Activated CD4-positive, alpha-beta T cell treated with anti-CD3 and anti-CD28 coated beads, Interleukin-2, amount 50 U/mL, for 24 hours (primary cell): ENCODE measurements at places on chromosomes 3 and 15.
A peak's percentile ranks its signal among the peaks of the same experiment; 100 is the strongest.

DNA sequence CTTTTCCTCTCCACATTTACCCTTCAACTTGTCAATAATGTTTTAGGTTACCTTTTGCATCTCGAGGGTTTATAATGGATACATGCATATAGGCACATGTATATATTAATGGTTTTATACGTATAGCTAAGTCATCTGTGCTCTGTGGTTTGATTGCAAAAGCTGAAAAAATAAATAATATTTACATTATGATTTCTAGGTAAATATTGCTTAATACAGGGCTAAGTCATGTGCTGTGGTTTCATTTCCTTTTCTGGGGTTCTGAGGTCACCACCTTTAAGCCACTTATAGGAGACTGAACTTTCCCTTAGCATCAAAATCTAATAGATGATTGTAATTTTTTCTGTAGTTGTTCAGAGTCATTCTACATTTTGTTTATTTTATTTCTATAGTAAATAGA, 33.1 kb downstream of the LPP start:
- no peak for DNase-seq

- no peak for DNase-seq
Measured at GRCh38 chr3:156751461-156752025, 74.6 kb upstream of the LEKR1 start.

GRCh38 chr15:58697220-58697619, 52.3 kb downstream of the ADAM10 start:
- no peak for DNase-seq

GRCh38 chr15:85941186-85941855, 138.3 kb upstream of the AGBL1 start:
- no peak for DNase-seq

GRCh38 chr15:33086500-33087121, 107.9 kb downstream of the FMN1 start:
- DNase-seq: no peak

DNA sequence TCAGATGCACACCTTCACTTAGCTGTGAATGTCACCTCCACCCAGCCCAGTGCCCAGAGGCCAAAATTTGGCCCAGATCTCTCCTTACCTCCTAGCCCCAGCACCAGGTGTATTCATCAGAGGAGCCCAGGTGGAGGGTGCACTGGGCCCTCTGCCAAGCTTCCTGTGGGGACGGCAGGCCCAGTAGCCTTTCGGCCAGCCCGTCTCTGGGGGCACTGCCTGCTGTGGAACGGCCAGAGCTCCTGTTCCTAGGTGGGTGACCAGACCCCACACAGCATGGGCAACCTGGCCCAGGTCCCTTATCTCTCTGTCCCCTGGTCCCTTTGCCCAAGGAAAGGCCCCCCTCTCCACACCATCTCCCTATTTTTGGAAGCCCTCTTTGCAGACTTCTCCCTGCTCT, 67.8 kb downstream of the AAGAB start:
- no peak for DNase-seq

GRCh38 chr3:181086011-181086410, 96.5 kb upstream of the DNAJC19 start:
- DNase-seq: no peak

GRCh38 chr3:13519006-13519791, 29.7 kb upstream of the FBLN2 start:
- DNase-seq: no peak

DNA sequence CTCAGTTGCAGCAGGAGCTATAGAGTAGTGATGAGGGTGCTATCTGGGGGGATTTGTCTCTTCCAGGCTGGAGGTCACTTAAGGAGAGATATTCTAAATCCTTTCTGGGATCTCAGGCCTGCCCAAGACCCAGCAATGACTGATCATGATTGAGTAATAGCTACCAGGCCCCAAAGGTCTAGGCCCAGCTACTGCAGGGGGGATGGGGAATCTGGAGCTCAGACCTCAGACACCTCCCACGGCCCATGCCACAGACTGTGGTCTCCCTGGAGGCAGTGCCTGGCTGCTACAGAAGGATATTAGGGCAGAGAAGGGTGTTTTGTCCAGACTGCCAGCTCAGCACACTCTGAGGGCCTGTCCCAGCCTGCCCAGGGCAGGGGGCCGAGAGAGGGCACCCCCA, 6.9 kb downstream of the SLC38A3 start:
- no peak for DNase-seq

GRCh38 chr3:65604863-65605526, 433.7 kb downstream of the MAGI1 start:
- DNase-seq: no peak

DNA sequence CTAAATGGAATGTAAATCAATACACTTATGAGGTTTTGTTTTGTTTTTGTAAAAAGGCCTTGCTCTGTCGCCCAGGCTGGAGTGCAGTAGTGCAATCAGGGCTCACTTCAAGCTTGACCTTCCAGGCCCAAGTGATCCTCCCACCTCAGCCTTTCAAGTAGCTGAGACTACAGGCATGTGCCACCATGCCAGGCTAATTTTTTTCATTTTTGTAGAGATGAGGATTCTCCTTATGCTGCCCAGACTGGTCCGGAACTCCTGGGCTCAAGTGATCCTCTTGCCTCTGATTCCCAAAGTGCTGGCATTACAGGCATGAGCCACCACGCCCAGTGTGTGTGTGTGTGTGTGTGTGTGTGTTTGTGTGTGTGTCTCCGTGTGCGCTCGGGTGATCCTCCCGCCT, 1.3 kb upstream of the TRIP4 start:
- no peak for DNase-seq

DNA sequence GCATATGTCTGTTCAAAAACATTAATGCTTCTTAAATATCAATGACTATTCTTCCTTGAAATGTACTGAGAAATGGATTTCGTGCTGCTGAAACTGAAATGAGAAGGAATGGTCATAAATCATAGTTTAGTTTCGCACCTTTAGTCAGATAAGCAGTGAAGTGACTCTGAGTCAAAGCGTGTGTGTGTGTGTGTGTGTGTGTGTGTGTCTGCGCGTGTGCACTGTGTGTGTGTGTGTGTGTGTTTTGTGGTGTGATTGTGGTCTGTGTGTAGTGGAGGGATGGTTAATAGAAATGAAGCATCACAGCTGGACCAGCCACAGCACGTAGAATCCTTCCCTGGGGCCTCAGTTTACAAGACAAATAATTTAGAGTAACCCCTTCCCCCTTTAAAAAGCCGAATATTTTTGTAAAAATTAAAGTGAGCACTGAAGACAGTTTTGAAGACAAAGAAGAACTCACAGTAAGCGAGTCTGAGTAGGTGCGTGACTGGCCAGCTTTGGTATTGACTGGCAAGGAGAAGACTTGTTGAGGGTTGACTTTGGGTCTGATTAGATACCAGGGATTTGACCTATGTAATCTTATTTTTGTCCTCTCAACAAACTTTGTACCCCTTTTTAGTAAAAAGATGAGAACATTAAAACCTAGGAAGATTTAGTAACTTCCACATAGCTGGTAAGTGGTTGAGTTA, 202.0 kb upstream of the IL12A start:
- no peak for DNase-seq

DNA sequence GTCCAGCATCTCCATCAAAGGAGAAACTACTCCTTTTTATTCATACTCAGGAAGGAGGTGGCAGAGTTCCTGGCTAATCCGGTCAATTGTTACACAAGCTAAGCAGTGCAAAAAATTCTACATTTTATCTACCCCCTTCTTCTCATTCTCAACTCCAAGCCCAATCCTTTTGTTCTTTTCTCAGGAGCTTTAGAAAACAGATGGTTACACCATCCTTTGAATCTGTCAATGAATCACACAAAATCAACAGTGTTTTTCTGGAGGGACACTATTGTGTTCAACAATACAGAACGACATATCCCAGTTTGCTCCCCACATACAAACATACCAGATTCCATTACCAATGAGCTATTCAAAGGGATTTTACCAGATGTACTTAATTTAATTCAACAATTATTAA, 362.1 kb downstream of the MAGI1 start:
- DNase-seq: no peak

- no peak for DNase-seq
Measured at GRCh38 chr3:57746156-57747010, 9.7 kb upstream of the SLMAP start.

DNA sequence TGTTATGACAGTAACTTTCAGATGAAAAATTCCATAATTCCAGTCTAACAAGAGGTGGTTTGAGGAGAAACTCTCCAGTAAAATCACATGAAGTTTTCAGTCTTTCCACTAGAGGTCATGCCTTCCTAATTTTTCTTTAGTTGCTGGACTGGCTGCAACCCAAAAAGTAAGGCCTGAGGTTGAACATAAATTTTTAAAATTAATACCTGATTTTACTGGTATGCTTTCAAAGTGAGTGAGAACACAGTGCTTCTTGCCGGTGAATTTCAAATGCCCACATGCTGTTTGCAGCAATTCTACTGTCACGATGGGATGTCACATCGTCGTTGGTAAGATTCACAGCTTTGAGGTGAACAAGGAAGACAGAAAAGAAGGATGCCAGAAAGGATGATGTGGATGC, 89.0 kb upstream of the FGF12 start:
- DNase-seq: no peak

GRCh38 chr3:113265231-113265630, 53.9 kb downstream of the BOC start:
- no peak for DNase-seq

DNA sequence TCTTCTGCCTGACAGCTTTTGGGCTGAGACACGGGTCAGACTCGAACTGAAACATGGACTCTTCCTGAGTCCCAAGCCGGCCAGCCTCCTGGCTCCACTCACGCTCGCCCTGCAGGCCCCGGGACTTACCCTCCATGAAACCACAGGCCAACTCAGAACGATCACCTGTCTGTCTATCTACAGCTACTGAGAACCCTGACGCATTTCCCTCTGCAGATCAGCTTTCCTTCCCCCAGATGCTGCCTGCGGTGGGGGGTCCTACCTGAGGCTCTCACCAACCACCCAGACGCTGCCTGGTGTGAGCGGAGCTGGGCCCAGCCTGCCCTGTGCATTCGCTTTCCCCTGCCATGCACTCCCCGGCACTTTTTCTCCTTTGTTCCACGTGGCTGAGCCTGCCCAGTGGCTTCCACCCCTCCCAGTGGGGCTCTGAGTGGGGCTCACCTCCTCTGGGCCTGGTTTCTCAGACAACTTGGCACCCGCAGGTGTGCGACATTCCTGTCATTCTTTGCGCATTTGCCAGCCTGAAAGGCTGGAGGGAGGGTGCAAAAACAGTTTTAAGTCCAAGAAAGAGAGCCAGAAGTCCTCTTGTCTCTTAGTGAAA, 60.2 kb downstream of the PLXNA1 start:
- DNase-seq: no peak

DNA sequence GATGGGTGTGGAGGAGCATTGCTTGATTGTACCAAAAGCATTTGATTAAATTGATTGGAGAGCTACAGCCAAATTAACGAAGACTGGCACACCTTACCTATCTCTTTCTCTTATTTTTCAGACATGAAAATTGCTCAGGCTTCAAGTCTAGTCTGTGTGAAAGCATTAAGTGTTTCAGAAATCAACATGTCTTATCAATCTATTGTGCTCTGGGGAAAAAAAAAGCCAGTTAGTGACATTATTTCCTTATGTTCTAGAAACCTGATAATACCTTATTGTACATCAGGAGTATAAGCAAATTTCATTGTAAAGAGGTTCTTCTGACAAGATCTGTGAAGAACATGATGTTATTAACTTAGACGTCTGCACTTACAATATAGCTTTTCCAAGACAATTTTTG, 465.2 kb downstream of the IL5RA start:
- DNase-seq: no peak

DNA sequence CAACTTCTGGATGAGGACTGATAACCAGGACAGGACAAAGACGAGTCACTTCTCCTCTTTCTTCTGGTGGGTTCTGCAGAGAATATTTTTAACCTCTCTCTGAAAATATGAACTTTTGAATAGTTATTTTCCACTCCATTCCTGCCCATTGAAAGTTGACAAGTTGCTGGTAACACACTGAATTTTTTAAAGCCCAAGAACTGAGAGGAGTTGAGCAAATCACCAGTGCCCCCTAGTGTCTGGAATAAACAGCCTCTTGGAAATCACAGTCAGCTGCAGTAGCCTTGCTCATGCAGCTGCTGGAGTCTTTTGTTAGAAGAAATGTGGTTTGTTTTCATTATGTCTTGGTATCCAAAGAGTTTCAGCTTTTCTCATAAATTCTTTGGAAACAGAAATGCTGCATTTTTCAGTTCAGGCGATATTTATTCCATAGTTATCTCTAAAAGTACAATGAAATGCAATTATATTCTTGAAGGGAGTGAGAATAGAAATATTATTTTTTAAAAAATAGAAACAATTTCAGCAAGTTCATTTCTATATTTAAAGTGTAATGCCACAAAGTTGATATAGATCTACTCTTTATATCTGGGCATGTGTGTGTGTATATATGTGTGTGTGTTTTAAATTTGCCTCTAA, 741.0 kb upstream of the CBLB start:
- DNase-seq: peak; percentile 74

DNA sequence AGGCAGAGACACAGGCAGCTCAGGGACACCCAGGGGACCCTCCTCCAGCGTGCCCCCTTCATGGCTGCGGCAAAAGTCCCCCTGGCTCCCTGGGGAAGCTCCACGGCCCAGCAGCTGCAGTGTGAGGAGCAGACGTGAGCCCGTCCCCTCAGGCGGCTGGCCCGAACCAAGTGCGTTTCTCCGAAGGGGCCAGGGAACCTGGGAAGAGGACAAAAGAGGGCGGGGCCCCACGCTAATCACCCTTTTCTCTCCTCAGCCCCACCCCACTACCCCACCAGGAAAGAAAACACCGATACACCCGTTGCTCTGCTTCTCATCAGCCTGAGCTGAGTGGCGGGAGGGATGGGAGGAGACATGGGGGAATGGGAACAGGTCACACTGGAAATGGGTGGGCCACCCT, at the start of gene MUC4:
MUC4 (minus strand) TSS at position 174 of the 400 bp plus-strand sequence; CDS start at position 62, 112 bp downstream.
- no peak for DNase-seq

DNA sequence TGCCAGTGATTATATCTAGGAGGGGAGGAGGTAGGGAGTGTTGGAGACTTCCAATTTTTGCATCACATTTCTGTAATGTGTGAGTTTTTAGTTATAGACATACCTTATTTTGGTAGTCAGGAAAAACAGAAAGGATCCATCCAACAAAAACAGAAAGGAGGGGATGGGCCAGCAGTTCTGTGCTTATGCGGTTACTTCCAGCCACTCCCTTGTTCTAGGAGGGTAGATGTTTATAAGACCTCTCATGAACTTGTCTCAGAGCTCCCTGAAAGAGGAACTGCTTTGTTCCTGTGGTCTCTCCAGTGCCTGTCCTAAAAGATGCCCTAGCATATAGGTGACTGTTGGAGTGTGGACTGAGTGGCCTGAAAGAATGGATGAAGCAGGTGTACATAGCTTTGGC, 323.3 kb downstream of the CACNA2D3 start:
- no peak for DNase-seq

DNA sequence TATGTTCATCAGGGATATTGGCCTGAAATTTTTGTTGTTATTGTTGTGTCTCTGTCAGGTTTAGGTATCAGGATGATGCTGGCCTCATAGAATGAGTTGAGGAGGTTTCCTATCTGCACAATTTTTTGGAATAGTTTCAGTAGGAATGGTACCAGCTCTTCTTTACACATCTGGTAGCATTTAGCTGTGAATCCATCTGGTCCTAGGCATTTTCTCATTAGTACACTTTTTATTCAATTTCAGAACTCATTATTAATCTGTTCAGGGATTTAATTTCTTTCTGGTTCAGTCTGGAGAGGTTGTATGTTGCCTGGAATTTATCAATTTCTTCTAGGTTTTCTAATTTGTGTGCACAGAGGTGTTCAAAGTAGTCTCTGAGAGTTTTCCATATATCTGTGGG, 57.0 kb downstream of the STRIT1 start:
- DNase-seq: no peak
